ENCODE measurements at places on chromosomes 2 and 18.

GRCh38 chr2:215825707-215826106 lies 187.6 kb downstream of the MREG start:
- no peak for DNase-seq

DNA sequence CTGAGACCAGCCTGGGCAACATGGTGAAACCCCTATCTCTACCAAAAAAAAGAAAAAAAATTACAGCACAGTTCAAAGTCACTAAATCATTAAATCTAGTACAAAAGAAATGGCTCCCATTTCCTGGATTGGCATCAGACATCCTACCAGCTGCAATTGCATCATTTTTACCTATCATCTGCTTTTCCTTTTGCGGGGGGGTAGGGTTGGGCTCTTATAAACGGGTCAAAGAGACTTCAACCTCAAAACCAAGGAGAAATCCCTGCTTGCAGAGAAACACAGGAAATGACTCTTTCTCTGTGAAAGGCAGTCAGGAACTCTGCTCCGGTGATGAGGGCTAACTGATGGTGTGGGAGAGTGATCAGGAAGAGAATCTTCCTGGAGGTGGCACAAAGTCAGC lies 45.3 kb upstream of the RFX8 start:
- DNase-seq = no peak

DNA sequence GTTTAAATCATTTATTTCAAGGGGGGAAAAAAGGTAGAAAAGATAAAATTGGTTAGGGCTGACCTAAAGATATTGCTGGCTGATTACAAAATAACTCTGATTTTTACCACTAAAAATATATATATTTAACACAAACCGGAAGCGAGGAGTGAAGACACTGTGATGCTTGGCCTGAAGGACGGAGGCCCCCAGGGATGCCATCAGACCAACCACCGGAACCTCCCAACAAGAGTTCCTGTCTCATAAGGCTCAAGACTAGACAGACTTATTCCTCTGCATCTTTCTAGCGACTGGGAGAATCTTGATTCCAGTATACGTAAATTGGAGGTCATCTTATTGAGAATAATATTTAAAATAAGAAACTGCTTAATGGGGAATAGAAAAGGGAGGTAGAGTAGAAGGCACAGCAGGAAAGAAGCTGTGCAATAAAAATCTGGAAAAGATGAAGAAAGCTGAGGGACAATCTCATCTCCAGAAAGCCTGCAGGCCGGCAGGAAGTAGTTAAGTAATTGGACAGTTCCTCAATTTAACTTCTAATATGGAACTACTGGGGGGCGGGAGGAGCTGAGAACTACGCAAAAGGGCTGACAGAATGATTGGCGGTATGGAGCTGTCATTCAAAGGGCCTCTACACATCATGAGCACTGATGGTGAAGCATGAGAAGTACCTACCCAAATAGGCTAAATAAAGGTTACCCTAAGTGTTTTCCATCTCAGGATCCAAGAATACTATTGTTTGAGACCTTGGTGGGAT lies 91.1 kb downstream of the DTNB start:
- DNase-seq = no peak

GRCh38 chr18:48417985-48418384 lies 8.8 kb upstream of the ZBTB7C start:
- DNase-seq = no peak

DNA sequence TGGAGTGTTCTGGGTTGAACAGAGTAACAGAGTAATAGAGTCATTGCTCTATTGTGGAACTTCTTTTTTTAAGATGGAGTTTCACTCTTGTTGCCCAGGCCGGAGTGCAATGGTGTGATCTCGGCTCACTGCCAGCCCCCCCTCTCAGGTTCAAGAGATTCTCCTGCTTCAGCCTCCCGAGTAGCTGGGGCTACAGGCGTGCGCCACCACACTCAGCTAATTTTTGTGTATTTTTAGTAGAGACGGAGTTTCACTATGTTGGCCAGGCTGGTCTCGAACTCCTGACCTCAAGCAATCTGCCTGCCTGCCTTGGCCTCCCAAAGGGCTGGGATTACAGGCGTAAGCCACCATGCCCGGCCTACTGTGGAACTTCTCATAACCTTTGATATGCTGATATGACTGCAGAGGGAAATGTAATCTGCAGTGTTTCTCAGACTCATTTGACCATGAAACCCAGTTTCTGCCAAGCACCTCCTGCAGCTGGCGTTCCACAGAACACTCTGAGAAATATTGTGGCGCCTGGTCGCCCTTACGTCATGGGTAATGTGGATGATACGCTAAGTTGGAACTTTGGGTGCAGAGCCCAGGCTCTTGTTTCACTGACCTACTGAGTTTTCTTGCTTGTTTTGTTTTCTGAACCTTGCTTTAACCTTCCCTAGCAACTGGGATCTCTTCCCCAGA lies 213.8 kb downstream of the BCL2 start:
- DNase-seq = no peak

- no peak for DNase-seq
Observed at GRCh38 chr18:58195278-58195765, 151.3 kb downstream of the NEDD4L start.

DNA sequence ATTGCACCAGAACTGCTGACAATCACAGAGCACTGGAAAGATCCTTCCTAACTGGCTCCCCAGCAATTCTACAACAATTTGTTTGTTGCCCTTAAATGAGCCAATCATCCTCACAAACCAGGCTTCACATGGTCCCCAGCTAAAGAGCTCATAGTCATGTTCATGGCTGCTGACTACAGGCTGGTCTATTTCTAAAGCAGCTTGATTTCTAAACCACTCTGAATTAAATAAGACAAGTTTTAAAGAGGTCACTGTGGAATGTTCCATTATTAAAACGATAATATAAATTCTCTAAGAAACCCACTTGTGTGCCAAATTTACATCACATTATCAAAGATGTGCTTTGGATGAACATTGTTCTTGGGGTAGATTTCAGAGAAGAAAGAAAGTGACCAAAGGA lies 110.7 kb downstream of the COPS8 start:
- DNase-seq = no peak

- no peak for DNase-seq
Observed at GRCh38 chr2:7191932-7192331, 274.7 kb downstream of the RNF144A start.

Data from stimulated activated CD8-positive, alpha-beta memory T cell treated with anti-CD3 and anti-CD28 coated beads, Interleukin-7, amount 100 ng/mL, for 1 hour (primary cell).